Spinal cord (tissue), 10 donors: ENCODE measurements at places on chromosomes 2 and 18.

DNA sequence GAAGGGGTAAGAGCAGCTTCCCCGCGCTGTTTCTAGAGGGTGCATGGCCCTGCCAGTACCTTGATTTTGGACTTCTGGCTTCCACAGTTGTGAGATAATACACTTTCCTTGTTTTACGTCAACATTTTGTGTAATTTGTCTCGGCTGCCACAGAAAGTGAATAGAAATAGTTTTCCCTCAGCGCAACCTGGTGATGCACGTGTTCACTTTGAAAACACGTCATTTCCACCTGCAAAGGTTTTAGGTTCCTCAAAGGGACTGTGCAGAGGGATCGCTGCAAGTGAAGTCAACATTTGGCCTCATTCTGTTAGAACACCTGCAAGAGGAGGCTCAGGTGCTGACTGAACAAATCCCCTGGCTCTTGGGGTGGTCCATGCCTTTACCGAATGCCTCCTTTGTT lies 71.7 kb downstream of the LONRF2 start:
- H3K4me1 ChIP-seq, result peaks cover 15% of the 10 kb centered on the region
- DNase-seq, result no peak
- no peaks in the 10 kb centered on the region for H3K27me3 ChIP-seq
- H3K36me3 ChIP-seq, result no peaks in the 10 kb centered on the region

- H3K4me1 ChIP-seq, result peaks cover 3% of the 10 kb centered on the region
- no peak overlapping the region for H3K27ac ChIP-seq
- H3K36me3 ChIP-seq, result peaks cover 31% of the 10 kb centered on the region
- no peaks in the 10 kb centered on the region for H3K27me3 ChIP-seq
Measured at GRCh38 chr18:59149007-59149406, 9.3 kb downstream of the SEC11C start.

DNA sequence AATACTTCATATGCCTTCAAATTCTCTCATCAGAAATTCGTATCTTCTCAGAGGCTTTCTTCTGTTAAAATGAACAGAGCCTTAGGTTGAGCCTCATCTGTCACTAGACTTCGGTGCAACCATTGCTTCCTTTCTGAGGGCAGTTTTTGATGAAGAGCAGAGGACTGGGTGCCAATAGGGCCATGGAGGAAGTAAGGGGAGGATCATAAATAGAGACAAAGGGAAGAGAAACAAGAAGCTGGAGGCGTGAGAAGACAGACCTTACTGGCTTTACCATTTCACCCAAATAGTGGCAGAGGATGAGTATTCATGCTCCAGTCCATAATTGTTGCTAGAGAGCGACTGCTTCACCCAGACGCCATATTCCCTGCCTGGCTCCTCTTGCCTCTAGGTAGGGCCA lies 215.6 kb upstream of the PKDCC start:
- H3K4me3 ChIP-seq, result no peak overlapping the region
- H3K27ac ChIP-seq, result no peak overlapping the region
- no peaks in the 10 kb centered on the region for H3K27me3 ChIP-seq

- no peak overlapping the region for H3K4me3 ChIP-seq
- no peak for DNase-seq
- no peaks in the 10 kb centered on the region for H3K4me1 ChIP-seq
- no peak overlapping the region for H3K27ac ChIP-seq
Measured at GRCh38 chr2:110958346-110959119, 162.2 kb upstream of the BCL2L11 start.

DNA sequence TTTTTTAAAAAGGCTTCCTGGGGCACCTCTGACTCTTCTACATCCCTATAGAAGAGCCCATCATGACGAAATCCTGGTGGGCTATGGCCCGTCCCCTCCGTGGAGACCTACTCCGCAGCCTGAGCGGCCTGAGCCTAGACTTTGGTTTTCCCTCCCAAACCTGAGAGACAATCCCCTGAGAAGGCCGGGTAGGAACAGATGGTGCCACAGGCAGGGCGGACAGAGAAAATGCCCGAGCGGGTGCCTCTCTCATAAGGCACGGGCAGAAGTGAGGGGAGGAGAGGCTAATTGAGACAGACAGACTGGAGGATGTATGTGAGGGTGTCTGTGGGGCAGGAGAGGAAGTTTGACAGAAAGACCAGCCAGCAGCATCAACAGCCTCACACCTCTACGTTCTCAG lies 20.2 kb upstream of the SFXN5 start:
- peaks cover 27% of the 10 kb centered on the region for H3K36me3 ChIP-seq
- peaks cover 23% of the 10 kb centered on the region for H3K4me1 ChIP-seq
- DNase-seq, result no peak
- no peak overlapping the region for H3K4me3 ChIP-seq
- no peak overlapping the region for H3K27ac ChIP-seq
